Stimulated activated CD4-positive, alpha-beta T cell treated with anti-CD3 and anti-CD28 coated beads, Interleukin-2, amount 100 ng/mL, for 48 hours (primary cell): ENCODE measurements at places on chromosomes 7 and 10.

GRCh38 chr7:101816595-101817470 is 593 bp upstream of the CUX1 start:
- no peak for DNase-seq

- no peak for DNase-seq
Measured at GRCh38 chr10:409408-410040, 274.3 kb downstream of the ZMYND11 start.

DNA sequence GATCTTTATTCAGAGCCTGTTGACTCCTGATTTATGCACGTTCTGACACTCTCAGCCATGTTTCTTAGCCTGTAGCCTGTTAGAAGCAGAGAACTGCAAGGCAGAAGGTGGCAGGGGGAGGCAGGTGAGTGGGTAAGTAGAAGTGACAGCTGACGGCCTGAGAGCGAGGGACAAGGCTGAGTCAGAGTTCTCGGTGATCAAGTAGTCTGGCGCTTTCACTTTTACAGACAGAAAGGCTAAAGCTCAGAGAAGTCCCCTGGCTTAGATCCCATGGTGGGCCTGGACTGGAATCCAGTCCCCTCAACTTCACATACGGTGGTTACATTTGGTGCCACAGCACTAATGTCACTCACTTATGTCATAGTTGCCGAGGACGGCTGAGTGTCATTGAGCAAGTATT is 139.0 kb downstream of the TACC2 start:
- no peak for DNase-seq

DNA sequence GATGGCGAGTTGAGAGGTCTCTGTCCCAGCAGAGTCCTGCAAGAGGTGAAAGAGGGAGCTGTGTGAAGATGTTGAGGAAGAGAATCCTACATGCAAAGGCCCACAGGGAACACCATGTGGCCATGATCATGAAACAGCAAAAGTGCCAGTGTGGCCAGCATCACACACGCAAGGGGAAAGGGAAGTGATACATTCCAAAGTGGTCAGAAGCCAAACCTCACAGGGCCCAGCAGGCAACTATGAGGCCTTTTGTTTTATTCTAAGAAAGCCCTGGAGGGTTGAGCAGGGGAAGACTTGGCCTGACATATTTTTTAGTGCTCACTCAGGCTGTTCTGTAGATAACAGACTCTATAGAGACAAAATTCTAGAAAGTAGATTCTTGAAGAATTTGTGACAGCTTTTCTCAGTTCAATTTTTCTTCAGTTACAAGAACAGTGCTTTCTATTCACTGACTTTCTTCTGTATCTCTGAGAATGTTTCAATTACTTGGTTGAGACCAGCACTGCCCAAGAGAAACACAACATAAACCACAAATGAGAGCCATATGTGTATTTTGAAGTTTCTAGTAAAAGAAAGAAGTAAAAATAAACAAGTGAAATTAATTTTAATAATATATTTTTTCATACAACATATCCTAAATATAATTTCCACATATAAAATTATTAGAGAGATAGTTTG is 82.3 kb downstream of the HTR7 start:
- DNase-seq = no peak

GRCh38 chr7:133152875-133153274 is 71.0 kb upstream of the CHCHD3 start:
- no peak for DNase-seq

- no peak for DNase-seq
Measured at GRCh38 chr10:21737106-21737505, 203.1 kb downstream of the MLLT10 start.

DNA sequence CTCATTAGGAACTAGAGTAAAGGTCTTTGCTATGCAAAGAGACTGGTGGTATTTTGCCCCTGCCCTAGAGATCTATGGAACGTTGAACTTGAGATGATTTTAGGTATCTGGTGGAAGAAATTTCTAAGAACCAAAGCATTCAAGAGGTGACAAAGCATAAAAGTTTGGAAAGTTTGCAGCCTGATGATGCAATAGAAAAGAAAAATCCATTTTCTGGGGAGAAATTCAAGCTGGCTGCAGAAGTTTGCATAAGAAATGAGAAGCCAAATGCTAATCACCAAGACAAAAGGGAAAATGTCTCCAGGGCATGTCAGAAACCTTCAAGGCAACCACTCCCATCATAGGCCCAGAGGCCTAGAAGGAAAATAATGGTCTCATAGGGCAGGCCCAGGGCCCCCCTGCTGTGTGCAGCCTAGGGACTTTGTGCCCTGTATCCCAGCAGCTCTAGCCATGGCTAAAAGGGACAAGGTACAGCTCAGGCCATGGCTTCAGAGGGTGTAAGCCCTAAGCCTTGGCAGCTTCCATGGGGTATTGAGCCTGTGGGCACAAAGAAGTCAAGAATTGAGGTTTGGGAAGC is 16.5 kb downstream of the TFPI2 start:
- DNase-seq = no peak

DNA sequence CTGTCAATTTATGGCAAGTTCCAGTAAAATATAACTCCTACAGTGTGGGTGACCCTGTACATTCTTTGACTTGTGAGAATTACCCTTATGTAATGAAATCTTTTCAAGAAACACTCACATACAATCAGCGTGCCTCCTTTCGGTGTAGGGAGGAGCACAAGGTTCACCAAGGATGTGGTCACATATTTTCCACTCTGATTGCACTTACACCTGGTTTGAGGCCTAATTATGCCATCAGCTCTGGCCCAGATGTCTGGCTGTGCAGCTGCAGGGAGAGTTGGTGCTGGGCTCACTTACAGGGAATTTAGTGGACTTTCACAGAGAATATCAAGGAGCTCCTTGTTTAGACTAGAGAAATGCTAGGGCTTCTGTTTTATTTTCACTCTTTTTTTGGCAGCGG is 146.0 kb upstream of the STEAP4 start:
- DNase-seq = no peak
